Fibroblast of skin of abdomen (primary cell): ENCODE measurements at places on chromosomes 2 and 18.

DNA sequence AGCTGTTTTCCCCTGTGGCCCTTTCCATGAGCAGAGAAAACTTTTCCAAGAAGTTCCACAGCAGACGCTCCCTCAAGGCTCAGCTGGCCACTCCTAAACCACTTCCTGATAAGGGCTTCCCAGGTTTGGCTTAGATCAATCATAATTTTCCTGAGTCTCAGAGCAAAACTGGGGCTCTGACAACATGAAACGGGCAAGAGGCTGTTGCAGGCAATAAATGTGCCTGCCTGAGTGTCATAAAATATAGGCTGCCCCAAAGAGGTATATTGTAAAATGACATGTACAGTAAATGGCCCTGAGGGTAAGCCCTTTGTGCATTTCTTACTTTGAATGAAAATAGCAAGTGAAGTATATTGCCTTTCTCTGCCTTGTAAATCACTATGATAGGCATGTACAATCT, 105.6 kb upstream of the UXS1 start:
- DNase-seq: no peak

DNA sequence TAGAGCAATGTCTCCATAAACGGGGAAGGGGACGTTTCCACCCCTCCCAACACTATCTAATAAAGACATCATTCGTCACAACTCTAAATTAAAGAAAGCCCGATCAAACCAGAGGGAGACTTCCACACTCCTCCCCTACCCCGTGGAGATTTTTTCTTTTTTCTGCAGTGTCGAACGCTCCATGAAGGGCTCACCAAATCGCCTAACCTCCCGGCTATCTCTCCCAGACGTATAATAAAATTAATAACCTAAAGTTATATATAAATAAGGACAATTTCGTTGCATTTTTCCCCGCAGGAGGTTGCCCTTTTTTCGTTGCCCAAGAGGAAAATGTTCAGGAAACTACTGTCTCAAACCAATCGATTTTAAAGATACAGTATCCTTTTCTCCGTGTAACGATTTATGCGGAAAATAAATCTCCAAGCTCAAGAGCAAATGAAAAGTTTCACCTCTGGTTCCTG, 2.4 kb downstream of the EVX2 start:
- DNase-seq: no peak

GRCh38 chr2:120735746-120736170, at the start of gene GLI2:
TSS of gene GLI2 (plus strand) at chr2:120735868. CDS start at chr2:120797321, 61,453 bp downstream.
- DNase-seq: peak; percentile 89

GRCh38 chr2:36031471-36031870, 324.1 kb upstream of the CRIM1 start:
- no peak for DNase-seq
